Fibroblast of lung (primary cell): ENCODE measurements at places on chromosomes 3 and 15. TPM values are rescaled to one million over a fixed set of nuclear protein-coding genes. Genes with fewer than 3 reads are reported as not detected.
A peak's percentile ranks its signal among the peaks of the same experiment; 100 is the strongest.

GRCh38 chr3:146133441-146133840 is 27.5 kb downstream of the PLOD2 start:
- no peak for DNase-seq
- H3K27me3 ChIP-seq, result no peaks in the 10 kb centered on the region
- H3K4me3 ChIP-seq, result no peak overlapping the region
- H3K36me3 ChIP-seq, result no peaks in the 10 kb centered on the region

DNA sequence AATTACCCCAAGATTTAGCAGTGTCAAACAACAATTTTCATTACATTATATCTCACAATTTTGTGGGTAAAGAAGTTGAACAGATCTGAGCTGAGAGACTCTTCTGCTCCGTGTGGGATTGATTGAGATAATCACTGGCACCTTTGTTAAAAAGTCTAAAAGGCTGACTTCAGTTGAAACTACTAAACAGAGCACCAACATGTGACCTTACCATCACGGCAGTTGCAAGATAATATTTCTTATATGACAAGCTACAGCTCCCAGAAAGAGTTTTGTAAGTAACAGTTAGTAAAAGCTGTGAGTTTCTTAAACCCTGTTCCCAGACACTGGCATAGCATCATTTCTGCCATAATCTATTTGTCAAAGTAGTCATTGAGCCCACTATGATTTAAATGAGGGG is 25.0 kb downstream of the CGGBP1 start:
- H3K4me1 ChIP-seq, result no peaks in the 10 kb centered on the region
- H3K36me3 ChIP-seq, result no peaks in the 10 kb centered on the region
- H3K27me3 ChIP-seq, result no peaks in the 10 kb centered on the region
- peak; percentile 3 for DNase-seq
- H3K4me3 ChIP-seq, result no peak overlapping the region

- H3K27me3 ChIP-seq, result no peaks in the 10 kb centered on the region
- H3K4me1 ChIP-seq, result no peaks in the 10 kb centered on the region
- no peak for DNase-seq
- H3K27ac ChIP-seq, result no peak overlapping the region
- no peaks in the 10 kb centered on the region for H3K36me3 ChIP-seq
- H3K4me3 ChIP-seq, result no peak overlapping the region
Observed at GRCh38 chr3:21860657-21861056, 109.6 kb upstream of the ZNF385D start.

GRCh38 chr15:40762919-40763800 is 708 bp upstream of the GCHFR start:
- peaks cover 16% of the 10 kb centered on the region for H3K4me1 ChIP-seq
- peak; percentile 47 for DNase-seq
- peak overlapping the region; percentile 50 for H3K4me3 ChIP-seq
- peaks cover 3% of the 10 kb centered on the region for H3K36me3 ChIP-seq

GRCh38 chr3:112582244-112582874 is 20.5 kb downstream of the SLC35A5 start:
- H3K4me3 ChIP-seq, result no peak overlapping the region
- no peaks in the 10 kb centered on the region for H3K4me1 ChIP-seq
- no peaks in the 10 kb centered on the region for H3K27me3 ChIP-seq
- DNase-seq, result peak; percentile 88

DNA sequence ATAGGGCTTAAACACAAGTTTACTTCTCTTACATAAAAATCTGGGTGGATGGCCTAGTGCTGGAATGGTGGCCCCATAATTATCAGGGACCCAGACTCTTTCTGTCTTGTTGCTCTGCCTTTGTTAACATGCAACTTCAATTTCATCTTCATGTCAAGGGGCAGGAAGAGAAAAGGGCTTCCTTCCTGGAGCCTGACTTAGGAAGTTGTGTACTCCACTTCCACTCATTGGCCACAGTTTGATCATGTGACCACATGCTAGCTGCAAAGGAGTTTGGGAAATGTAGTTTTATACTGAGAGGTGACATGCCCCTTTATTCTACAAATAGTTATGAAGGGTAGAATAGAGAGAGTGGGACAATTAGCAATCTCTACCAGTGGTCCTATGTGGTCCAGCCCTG is 39.3 kb downstream of the RHCG start:
- H3K4me3 ChIP-seq, result no peak overlapping the region
- peak; percentile 14 for DNase-seq
- H3K27ac ChIP-seq, result no peak overlapping the region
- H3K4me1 ChIP-seq, result no peaks in the 10 kb centered on the region

- no peaks in the 10 kb centered on the region for H3K27me3 ChIP-seq
- H3K4me1 ChIP-seq, result no peaks in the 10 kb centered on the region
- H3K4me3 ChIP-seq, result no peak overlapping the region
Observed at GRCh38 chr15:29596266-29596665, 226.0 kb downstream of the TJP1 start.

PYGO1 gene
- total RNA-seq, result 7.7 and 10.1 TPM in 2 replicates

GRCh38 chr3:1446531-1446930 is 353.7 kb downstream of the CNTN6 start:
- H3K36me3 ChIP-seq, result no peaks in the 10 kb centered on the region
- no peak overlapping the region for H3K27ac ChIP-seq
- no peaks in the 10 kb centered on the region for H3K4me1 ChIP-seq
- H3K27me3 ChIP-seq, result no peaks in the 10 kb centered on the region
- no peak for DNase-seq

DNA sequence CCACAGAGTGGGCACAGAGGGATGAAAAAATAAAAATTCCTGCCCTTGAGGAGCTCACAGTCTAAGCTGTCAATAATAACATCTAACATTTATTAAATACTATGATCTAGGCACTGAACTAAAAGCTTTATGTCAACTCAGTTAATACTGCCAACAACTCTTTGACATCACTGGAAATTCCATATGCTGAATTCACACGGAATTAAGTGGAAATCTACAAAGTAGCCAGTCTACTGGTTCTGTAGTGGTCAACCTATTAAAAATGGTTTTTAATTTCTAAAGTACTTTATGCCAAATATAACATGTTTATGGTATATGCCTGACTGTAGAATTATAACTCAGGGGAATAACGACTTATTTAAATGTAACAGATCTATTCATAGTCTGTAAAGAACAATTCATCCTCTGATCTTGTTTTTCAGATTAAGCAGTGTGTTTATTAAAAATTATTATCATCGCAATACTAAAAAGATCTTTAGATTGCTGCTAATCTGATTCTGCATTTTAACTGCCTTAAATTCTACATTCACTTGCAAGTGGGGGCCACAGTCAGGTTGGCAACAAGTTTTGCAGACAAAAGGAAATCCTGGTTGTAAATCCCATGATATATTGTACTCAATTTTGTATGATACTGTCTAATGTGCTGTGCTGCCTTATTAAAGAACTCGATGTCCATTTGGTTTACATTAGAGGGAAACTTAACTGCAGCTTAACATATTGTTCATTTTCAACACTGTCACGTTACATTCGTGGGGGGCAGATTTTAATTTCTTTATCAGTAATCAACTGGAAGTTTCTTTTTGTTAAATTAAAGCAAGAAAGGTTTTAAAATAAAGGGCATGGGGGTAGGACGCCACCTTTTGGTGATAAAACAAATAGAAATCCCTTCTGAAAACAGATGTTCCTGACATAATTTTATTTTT is 2.6 kb upstream of the FOXP1 start:
- no peak overlapping the region for H3K27ac ChIP-seq
- no peaks in the 10 kb centered on the region for H3K27me3 ChIP-seq
- no peaks in the 10 kb centered on the region for H3K36me3 ChIP-seq
- peak; percentile 76 for DNase-seq

HDC gene
- not detected in 2 replicates for total RNA-seq

GRCh38 chr3:105950881-105951600 is 82.2 kb upstream of the CBLB start:
- H3K4me3 ChIP-seq, result no peak overlapping the region
- H3K4me1 ChIP-seq, result no peaks in the 10 kb centered on the region
- no peak overlapping the region for H3K27ac ChIP-seq

DNA sequence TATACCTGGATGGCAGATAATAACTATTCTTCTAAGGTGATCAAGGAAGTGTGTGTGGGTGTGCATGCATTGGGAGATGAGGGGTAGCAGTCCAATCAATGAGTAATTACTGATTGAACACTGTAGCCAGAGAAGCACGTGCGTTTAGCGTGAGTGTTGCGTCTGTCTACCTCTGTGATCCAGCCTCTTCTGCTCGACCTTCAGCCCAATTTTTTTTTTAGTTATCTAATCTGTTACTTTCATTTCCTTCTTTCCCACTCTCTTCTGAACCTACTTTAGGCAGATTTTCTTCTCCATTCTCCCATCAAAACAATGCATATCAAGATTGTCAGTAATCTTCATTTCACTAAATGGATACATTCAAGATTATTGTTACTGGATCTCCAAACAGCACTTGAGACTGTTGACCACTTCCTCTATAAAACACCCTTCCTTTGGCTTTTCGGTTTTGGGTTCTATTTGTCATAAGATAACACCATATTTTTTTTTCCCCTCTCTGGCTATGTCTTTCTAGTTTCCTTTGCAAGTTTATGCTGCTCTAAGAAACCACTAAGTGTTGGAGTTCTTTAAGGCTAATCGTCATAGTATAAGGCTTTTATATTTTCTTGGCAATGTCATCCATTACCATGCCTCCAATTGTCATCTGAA is 41.0 kb downstream of the MCTP2 start:
- no peaks in the 10 kb centered on the region for H3K4me1 ChIP-seq
- H3K27ac ChIP-seq, result no peak overlapping the region
- no peak for DNase-seq
- H3K27me3 ChIP-seq, result no peaks in the 10 kb centered on the region

DRD3 gene
- not detected in 2 replicates for total RNA-seq

BTD gene
- 18.0 and 24.9 TPM in 2 replicates for total RNA-seq

- no peak overlapping the region for H3K4me3 ChIP-seq
- no peak for DNase-seq
- peaks cover 23% of the 10 kb centered on the region for H3K27me3 ChIP-seq
- no peaks in the 10 kb centered on the region for H3K36me3 ChIP-seq
Observed at GRCh38 chr15:74297887-74298286, 61.8 kb downstream of the CCDC33 start.

DNA sequence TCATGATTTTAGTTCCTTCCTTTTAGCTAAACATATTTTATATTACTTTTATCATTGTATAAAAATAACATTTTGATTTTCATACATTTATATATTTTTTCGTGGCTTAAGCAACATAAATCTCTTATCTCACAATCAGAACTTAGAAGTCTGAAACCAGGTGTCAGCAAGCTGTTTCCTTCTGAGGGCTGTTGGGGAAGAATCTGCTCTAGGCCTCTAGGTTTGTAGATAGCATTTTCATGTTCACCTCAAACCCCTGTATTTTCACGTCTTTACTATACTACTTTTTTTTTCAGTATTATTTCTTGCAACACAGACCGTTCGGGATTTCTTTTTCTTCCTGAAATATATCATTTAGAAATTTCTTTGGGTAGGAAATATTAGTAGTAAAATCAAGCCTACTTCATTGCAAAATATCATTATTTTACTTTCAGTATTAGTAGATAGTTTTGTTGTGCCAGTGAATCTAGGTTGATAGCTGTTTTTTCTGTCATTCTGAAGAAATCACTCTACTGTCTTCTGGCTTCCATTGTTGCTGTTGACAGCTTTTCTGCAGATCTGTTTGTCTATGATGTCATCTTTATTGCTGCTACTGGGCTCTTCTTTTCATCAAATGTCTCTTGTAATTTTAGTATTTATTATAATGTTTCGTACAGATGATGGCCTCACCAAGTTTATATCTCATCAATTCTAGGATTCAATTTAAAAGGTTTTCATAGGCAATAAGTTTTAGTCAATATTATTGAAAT is 756.3 kb downstream of the VGLL3 start:
- DNase-seq, result no peak
- H3K27me3 ChIP-seq, result no peaks in the 10 kb centered on the region
- no peak overlapping the region for H3K27ac ChIP-seq
- H3K36me3 ChIP-seq, result no peaks in the 10 kb centered on the region
- H3K4me1 ChIP-seq, result no peaks in the 10 kb centered on the region

COL6A5 gene
- under 0.01 and 0.66 TPM in 2 replicates for total RNA-seq

RLBP1 gene
- total RNA-seq, result not detected in 2 replicates

DNA sequence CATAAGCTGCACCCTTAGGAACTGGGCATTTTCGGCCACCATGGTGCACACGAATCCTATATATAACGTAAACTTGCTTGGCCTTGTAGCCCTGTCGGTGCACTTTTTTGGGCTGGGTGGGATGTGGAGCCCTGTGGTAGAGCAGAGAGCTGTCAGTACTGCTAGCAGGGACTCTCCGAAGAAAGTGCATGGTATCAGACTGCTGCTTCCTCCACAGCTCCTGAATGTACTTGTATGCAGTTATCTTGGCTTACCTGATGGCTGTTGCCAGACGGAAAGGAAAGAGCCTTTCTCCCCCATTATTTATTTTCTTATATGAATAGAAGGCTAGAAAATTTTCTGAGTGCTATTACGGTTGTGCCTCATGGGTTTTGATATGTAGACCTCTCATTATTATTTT is 8.4 kb downstream of the GALK2 start:
- no peak overlapping the region for H3K4me3 ChIP-seq
- no peaks in the 10 kb centered on the region for H3K4me1 ChIP-seq
- no peak for DNase-seq
- H3K36me3 ChIP-seq, result no peaks in the 10 kb centered on the region
- no peaks in the 10 kb centered on the region for H3K27me3 ChIP-seq

DNA sequence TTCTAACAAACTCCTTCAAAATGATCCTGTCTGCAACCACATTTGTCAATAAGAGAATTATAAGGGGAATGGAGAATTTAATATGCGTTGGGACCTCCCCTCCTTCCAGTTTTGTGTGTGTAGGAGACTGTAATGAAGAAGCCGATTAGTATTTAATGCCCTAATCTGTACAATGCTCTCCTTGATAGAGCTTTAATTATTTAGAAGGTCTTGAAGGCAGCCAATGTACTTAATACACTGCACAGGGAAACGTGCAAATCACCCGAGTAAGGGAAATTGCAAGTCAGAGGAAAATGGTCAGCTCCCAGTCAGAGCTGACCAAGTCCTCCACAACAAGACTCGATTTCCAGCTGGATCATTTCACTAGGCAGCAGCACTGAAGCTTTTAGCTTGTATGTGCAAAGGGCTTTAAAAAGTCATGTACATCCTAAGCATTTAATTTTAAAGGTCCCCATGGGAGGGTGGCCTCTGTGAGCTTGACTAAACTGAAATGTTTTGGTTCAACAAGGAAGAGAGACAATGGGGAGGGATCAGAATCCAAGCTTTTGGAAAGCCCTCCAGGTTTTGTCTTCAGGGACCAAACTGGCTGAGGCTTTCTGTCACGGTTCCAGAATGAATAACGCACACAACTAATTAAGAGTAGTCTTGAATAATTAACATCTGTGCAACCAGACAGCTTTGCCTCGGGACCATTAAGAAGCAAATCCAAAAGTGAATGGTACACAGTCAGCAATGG is 159.8 kb upstream of the MITF start:
- H3K27me3 ChIP-seq, result no peaks in the 10 kb centered on the region
- H3K4me3 ChIP-seq, result no peak overlapping the region
- H3K4me1 ChIP-seq, result no peaks in the 10 kb centered on the region
- H3K36me3 ChIP-seq, result no peaks in the 10 kb centered on the region
- no peak for DNase-seq

- DNase-seq, result no peak
- no peak overlapping the region for H3K27ac ChIP-seq
- no peaks in the 10 kb centered on the region for H3K36me3 ChIP-seq
- no peaks in the 10 kb centered on the region for H3K27me3 ChIP-seq
- H3K4me3 ChIP-seq, result no peak overlapping the region
Observed at GRCh38 chr3:105953831-105954230, 85.0 kb upstream of the CBLB start.

GRCh38 chr15:78415284-78415683 is 22.7 kb upstream of the IREB2 start:
- no peak overlapping the region for H3K4me3 ChIP-seq
- H3K36me3 ChIP-seq, result no peaks in the 10 kb centered on the region
- H3K27ac ChIP-seq, result no peak overlapping the region
- no peaks in the 10 kb centered on the region for H3K27me3 ChIP-seq
- H3K4me1 ChIP-seq, result no peaks in the 10 kb centered on the region
